ENCODE measurements at places on chromosomes 13 and 19.
A peak's percentile ranks its signal among the peaks of the same experiment; 100 is the strongest.

DNA sequence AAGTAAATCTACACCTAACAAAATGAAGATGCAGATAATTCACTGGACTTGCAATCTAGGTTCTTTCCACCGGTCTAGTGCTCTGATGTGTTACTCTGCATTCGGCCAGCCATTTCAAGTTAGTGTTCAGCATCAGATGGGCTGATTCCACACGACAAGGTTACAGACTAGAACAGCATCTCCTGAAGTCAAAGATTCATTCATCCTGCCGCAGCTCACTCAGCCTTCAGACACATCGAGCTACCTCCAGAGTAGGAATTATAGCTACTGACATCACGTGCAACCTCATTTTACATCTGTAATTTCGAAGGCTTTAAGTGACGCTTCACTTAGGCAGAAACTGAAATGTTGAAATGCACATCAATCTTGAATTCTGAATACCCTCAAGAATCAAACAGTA is 76.5 kb downstream of the LHFPL6 start:
- no peaks in the 10 kb centered on the region for H3K27me3 ChIP-seq
- H3K4me1 ChIP-seq: no peaks in the 10 kb centered on the region
- DNase-seq: no peak
- no peaks in the 10 kb centered on the region for H3K36me3 ChIP-seq

DNA sequence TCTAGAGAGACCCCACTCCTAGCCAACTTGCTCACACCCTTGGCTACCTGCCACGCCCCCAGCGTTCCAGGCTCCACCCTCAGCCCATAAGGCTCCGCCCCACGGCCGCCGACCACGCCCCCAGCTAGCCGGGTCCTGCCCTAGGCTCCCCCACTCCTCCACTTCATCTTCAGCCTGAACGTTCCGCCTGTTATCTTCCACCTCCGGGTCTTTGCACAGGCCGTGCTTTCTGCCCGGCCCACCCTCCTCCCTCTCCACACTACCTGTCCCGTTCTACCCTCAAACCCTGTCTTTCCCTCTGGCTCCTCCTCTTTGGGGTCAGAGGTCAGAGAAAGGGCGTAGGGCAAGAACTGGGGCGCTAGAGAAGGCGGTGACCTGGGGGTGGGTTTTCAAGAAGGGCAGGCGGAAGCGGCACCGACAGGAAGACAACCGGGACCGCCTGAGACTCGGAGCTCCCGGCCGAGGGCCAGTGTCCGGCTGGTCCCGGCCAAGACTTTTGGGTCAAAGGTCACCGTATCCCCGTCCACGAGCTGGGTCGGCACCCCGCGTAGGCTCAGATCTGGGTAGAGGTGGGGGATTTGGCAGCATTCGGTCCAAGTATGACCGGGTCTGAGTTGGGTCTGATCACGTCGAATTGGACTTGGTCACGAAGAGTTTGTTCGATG is 2.2 kb downstream of the PDE4C start:
- H3K27ac ChIP-seq: peak overlapping the region; percentile 61
- DNase-seq: no peak
- H3K27me3 ChIP-seq: peaks cover 73% of the 10 kb centered on the region

GRCh38 chr13:36819739-36820090 is 693 bp downstream of the RFXAP start:
- peak overlapping the region; percentile 74 for H3K4me3 ChIP-seq
- H3K4me1 ChIP-seq: no peaks in the 10 kb centered on the region
- no peaks in the 10 kb centered on the region for H3K36me3 ChIP-seq
- no peak for DNase-seq

- no peak overlapping the region for H3K4me3 ChIP-seq
- no peaks in the 10 kb centered on the region for H3K27me3 ChIP-seq
- peaks cover 39% of the 10 kb centered on the region for H3K4me1 ChIP-seq
- no peak overlapping the region for H3K27ac ChIP-seq
- no peaks in the 10 kb centered on the region for H3K36me3 ChIP-seq
These were observed 1.1 kb upstream of the GTF3A start for GRCh38 chr13:27423333-27423732.

DNA sequence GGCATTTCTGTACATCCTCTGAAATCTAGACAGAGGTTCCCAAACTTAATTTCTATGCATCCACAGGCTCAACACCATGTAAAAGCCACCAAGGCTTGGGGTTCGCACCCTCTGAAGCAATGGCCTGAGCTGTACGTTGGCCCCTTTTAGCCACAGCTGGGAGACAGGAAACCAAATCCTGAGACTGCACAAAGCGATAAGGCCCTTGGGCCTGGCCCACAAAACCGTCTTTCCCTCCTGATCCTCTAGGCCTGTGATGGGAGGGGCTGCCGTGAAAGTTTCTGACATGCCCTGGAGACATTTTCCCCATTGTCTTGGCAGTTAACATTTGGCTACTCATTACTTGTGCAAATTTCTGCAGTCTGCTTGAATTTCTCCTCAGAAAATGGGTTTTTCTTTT is 766.4 kb downstream of the GPC5 start:
- DNase-seq: no peak
- no peak overlapping the region for H3K27ac ChIP-seq
- no peaks in the 10 kb centered on the region for H3K27me3 ChIP-seq
- no peak overlapping the region for H3K4me3 ChIP-seq
- H3K4me1 ChIP-seq: no peaks in the 10 kb centered on the region

DNA sequence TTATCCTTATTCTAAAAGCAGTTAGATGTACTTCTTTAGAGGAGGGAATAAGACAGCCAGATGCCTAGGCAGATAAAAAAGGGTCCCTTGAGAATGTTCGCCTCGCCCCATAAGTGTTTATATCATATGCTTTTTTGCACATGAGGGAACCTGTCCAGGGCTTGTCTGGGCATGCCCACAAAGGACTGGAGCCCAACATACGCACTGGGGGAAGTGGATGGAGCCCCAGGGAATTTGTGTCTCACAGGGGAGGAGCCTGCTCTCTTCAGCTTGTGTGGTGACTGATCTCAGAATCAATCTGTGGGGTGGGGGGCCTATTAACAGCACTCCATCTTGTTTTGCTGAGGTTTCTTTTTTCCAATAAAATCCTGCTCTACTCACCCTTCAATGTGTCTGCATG is 22.6 kb downstream of the MED4 start:
- DNase-seq: no peak
- H3K4me1 ChIP-seq: no peaks in the 10 kb centered on the region
- peaks cover 2% of the 10 kb centered on the region for H3K36me3 ChIP-seq
- no peak overlapping the region for H3K4me3 ChIP-seq
- no peaks in the 10 kb centered on the region for H3K27me3 ChIP-seq

GRCh38 chr13:98207416-98207815 is 30.3 kb upstream of the RNF113B start:
- no peaks in the 10 kb centered on the region for H3K36me3 ChIP-seq
- no peaks in the 10 kb centered on the region for H3K4me1 ChIP-seq
- H3K27ac ChIP-seq: no peak overlapping the region
- DNase-seq: no peak

DNA sequence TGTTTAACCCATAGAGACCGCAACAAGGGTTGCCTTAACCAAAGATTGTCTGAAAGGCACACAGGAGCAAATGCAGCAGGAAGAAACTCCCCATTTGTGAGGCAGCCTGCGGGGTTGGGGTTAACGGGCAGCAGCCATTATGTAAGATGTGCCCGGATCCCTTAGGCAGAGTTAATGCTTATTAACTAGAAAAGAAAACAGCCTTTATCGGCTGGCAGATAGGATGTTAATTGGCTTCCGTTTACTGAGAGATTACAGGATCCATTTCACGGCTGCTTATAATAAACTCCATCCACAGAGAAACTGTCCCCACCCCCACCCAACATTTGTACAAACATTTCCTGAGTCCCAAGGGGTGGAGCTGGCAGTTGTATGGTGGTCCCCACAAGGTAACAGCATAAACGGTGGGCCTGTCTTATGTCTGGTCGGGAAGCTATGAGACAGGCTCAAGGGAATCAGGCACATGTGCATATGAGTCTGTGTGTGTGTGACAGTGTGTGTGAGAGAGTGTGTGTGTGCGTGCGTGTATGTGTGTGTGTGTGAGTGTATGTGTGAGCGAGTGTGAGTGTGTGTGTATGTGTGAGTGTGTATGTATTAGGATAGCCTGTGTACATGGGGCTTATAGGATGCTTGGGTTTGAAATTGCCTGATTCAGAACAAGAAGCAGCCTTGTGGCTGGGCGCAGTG is 10.5 kb downstream of the SLC25A42 start:
- DNase-seq: no peak
- H3K27ac ChIP-seq: no peak overlapping the region
- H3K27me3 ChIP-seq: no peaks in the 10 kb centered on the region
- no peak overlapping the region for H3K4me3 ChIP-seq
- no peaks in the 10 kb centered on the region for H3K4me1 ChIP-seq
- H3K36me3 ChIP-seq: no peaks in the 10 kb centered on the region

DNA sequence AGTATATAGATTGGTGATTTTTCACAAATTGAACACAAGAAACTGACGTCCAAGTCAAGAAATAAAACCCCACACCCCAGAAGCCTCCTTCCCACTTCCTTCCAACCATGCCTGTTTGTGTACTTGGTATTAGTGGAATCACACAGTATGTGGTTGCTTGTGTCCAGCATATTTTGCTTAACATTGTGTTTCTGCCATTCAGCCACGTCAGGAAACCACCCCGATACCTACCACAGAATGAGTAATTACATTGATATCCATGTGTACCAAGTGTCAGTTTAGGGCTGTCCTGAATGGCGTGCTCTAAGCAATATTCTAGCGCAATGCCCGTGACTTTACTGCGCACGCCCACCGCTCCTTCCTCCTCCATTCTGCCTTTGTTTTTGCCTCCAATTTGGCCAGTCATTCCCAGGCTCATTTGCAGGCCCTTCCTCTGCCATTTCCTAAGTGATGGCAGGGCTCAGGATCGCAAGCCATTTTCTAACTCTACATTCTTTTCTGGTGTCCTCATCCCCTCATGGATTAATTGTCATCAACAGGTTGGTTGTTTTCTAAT is 25.9 kb upstream of the MPHOSPH8 start:
- H3K36me3 ChIP-seq: no peaks in the 10 kb centered on the region
- no peak for DNase-seq
- no peaks in the 10 kb centered on the region for H3K4me1 ChIP-seq
- H3K27me3 ChIP-seq: no peaks in the 10 kb centered on the region

- no peaks in the 10 kb centered on the region for H3K36me3 ChIP-seq
- no peaks in the 10 kb centered on the region for H3K27me3 ChIP-seq
- H3K4me3 ChIP-seq: no peak overlapping the region
- no peaks in the 10 kb centered on the region for H3K4me1 ChIP-seq
- no peak overlapping the region for H3K27ac ChIP-seq
These were observed 307.4 kb downstream of the ATP8A2 start for GRCh38 chr13:25679159-25679558.

- peaks cover 70% of the 10 kb centered on the region for H3K4me1 ChIP-seq
- H3K36me3 ChIP-seq: peaks cover 19% of the 10 kb centered on the region
- peak overlapping the region; percentile 70 for H3K4me3 ChIP-seq
- peak overlapping the region; percentile 88 for H3K27ac ChIP-seq
- peak; percentile 71 for DNase-seq
These were observed 1.5 kb downstream of the MYADM start for GRCh38 chr19:53868892-53869804.

- H3K4me1 ChIP-seq: no peaks in the 10 kb centered on the region
- no peak overlapping the region for H3K27ac ChIP-seq
- no peak for DNase-seq
- H3K27me3 ChIP-seq: no peaks in the 10 kb centered on the region
- no peak overlapping the region for H3K4me3 ChIP-seq
- no peaks in the 10 kb centered on the region for H3K36me3 ChIP-seq
These were observed 1315.4 kb downstream of the EFNB2 start for GRCh38 chr13:105220063-105220462.

GRCh38 chr13:97904059-97904458 is 49.4 kb upstream of the IPO5 start:
- no peaks in the 10 kb centered on the region for H3K27me3 ChIP-seq
- H3K4me1 ChIP-seq: no peaks in the 10 kb centered on the region
- no peaks in the 10 kb centered on the region for H3K36me3 ChIP-seq
- no peak for DNase-seq

DNA sequence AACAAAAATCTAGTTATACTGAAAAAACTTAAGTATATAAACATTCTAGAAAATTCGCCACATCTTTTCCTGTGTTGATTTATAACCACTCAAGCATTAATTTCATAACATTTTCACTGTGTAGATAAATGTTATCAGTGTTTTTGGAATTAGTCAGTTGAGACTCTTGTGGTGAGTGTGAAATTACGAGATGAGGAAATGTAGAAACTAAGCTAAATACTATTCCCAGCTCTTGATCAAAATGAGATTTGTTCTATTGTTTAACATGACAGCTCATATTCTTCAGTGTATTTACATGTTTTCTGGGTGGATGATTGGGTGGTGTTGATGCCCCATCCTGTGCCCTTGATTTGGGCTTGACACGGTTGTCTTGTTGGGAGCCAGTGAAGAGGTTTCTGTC is 406.8 kb downstream of the DACH1 start:
- no peaks in the 10 kb centered on the region for H3K36me3 ChIP-seq
- no peak for DNase-seq
- H3K27ac ChIP-seq: no peak overlapping the region
- H3K4me3 ChIP-seq: no peak overlapping the region
- no peaks in the 10 kb centered on the region for H3K27me3 ChIP-seq

DNA sequence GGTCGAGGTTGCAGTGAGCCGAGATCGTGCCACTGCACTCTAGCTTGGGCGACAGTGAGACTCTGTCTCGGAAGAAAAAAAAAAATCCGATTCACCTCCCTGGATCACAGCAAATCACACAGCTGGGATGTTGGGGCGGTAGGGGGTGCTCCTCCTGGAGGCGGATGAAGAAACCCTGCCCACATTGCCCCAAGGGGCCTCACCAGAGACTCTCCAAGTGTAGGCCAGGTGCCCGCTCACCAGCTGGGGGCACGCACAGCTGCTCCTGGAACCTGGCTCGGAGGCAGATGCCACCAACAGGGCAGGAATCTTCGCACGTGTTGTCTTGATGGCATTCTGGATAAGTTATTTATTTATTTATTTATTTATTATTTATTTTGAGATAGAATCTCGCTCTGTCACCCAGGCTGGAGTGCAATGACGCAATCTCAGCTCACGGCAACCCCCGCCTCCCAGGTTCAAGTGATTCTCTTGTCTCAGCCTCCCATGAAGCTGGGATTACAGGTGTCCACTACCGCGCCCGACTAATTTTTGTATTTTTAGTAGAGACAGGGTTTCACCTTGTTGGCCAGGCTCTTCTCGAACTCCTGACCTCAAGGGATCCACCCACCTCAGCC is 3.1 kb downstream of the UQCR11 start:
- H3K27me3 ChIP-seq: no peaks in the 10 kb centered on the region
- H3K4me3 ChIP-seq: no peak overlapping the region
- no peak for DNase-seq
- H3K36me3 ChIP-seq: peaks cover 46% of the 10 kb centered on the region
- H3K27ac ChIP-seq: no peak overlapping the region

- no peak for DNase-seq
- no peaks in the 10 kb centered on the region for H3K27me3 ChIP-seq
- H3K4me3 ChIP-seq: peak overlapping the region; percentile 94
- H3K4me1 ChIP-seq: no peaks in the 10 kb centered on the region
- peak overlapping the region; percentile 97 for H3K27ac ChIP-seq
These were observed 838 bp downstream of the PPP2R1A start for GRCh38 chr19:52190487-52191293.

All from tibial nerve (tissue), 4 donors.